ENCODE measurements at places on chromosomes 6 and 20.

DNA sequence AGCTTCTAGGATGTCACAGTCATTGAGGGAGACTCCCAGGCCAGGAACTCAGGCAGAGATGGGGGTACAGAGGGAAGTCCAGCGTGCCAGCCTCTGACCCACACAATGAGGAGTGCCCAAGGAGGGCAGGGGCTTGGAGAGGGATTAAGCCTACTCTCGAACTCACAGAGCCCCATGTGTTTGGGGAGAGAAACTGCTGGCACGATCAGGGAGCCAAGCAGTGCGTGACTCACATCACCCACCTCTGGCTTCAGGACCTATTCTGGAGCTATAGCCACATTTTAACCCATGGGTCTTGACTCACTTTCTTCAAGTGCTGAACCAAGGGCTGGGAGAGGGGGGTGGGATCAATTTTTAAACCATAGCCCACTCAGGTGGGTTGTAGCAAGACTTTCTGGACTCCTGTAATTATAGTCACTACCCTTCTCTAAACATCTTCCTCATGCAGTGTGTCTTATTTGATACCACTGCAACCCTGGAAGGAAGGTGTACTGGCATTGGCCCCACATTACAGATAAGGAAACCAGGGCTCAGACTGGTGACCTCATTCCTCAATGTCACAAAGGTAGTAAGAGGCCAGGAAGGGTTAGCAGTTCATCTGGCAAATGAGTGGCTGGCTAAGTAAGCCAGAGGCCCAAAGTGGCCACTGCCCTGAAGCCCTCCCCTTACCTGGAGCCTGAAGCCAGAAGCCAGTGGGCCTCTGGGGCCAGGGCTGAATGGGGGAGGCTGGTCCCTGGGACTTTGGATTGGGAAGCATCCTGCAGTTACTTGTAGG is 12.0 kb downstream of the FOXP4 start:
- DNase-seq: no peak

DNA sequence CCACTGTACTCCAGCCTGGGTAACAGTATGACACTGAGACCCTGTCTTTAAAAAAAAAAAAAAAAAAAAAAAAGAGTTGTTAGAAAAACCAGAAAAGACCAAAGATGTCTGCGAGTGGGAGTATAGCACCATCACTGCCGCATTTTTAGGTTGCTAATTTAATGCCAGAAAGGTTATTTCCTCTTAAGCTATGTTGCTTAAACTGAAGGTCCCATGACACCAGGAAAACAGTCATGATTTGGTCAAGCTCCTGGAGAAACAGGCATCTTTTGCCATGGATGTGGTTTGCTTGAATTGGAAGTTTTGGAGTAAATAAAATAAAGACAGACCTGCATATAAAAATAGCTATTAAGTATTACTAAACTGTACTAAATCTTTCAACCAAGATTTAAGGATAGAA is 68.3 kb upstream of the TNFRSF21 start:
- no peak for DNase-seq

GRCh38 chr20:25187635-25188034 is 7.9 kb upstream of the ENTPD6 start:
- DNase-seq: no peak

DNA sequence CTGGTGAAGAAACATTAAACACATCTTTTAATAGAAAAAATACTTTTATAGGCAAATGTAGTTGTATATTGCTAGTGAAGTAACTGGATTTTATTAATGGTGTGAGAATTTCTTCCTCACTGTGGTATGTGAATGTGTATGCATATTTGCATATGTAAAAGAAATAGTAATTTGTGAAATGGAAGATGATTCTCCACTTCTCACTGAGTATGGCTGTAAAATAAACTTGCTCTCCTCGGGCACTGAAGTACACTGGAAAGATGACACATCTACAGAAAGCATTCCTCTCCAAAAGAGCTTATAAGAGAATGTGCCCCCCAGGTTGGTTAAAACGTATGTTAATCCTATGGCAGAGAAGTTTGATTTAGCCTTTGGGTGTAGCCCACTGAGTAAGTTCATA is 155.5 kb downstream of the LPA start:
- DNase-seq: no peak

DNA sequence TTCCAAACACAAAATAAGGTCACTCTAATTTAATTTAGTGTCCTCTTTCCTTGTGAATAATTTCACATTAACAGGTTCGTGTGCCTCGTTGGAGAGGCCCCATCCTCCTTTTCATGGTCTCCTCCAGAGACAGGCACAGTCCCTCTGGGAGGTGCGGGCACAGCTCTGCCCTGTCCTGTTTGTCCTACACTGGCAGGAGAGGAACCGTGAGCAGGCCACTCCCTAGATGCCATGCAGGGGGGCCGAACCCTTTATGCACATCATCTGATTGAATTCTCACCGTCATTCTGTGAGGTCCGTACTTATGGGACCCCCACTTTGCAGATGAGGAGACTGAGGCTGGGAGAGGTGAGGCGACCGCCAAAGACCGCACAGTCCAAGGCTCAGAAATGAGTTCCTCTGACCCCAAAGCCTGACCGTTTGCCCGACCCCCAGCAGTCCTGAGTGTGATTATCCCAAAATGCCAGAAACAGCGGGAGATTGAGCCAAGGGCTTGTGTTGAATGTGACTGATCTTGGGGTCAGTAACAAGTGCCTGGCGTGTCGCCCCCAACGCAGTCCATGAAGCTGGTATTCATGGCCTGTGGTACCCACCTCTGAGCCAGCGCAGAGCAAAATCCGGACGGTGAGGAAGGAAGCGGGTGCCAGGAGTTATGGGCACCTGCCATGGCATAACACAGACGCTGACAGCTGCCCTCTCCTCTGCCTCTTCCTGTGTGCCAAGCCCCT is 43.5 kb downstream of the PMEPA1 start:
- DNase-seq: no peak

DNA sequence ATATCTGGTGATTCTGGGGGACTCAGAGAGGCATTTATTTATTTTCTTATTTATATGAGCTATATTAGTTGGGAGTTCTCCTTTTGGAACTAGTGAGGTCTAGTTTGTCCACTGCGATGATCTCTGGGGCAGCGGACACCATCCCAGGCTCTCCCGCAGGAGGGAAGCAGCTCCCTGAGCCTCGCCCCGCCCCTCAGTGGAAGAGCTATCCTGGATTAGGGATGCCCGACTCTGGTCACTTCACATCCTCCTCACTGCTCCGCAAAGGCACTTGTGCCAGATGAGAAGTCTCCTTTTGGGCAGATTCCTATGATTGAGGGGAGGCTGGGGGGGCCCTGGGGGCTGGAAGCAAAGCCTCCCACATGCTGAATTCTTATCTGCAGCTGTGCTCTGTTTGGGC is 3.6 kb upstream of the MAS1 start:
- no peak for DNase-seq

- no peak for DNase-seq
Observed at GRCh38 chr6:4372866-4373265, 237.5 kb upstream of the ECI2 start.

Measured in stimulated activated CD8-positive, alpha-beta memory T cell treated with anti-CD3 and anti-CD28 coated beads, Interleukin-4, amount 100 ng/mL, for 4 hours (primary cell).